ENCODE measurements at places on chromosomes 7 and 10. TPM values are rescaled to one million over a fixed set of nuclear protein-coding genes. Genes with fewer than 3 reads are reported as not detected.
A peak's percentile ranks its signal among the peaks of the same experiment; 100 is the strongest.

DNA sequence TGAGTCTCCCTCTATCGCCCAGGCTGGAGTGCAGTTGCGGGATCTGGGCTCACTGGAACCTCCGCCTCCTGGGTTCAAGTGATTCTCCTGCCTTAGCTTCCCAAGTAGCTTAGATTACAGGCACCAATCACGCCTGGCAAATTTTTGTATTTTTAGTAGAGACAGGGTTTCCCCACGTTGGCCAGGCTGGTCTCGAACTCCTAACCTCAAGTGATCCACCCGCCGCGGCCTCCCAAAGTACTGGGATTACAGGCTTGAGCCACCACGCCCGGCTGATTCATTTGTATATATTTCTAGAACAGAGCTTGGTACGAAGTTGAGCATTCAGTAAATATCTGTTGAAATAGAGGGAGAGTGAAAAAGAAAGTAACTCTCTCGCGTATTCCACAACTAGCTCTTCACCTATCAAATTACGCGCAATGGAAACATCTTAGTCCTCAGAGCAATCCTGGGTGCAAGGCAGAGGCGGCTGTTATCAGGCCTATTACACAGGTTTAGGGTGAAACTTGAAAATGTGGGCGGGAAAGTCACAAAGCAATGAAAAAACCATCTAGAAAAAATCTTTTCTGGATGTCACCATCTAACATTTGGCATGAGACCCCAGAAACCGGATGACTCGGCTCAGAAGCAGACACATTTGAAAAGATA lies 707 bp upstream of the GHITM start:
- no peaks in the 10 kb centered on the region for H3K27me3 ChIP-seq
- H3K27ac ChIP-seq, result peak overlapping the region; percentile 38
- peaks cover 2% of the 10 kb centered on the region for H3K36me3 ChIP-seq
- peak overlapping the region; percentile 40 for H3K4me3 ChIP-seq

GRCh38 chr7:30322271-30323005 lies 38.0 kb downstream of the ZNRF2 start:
- H3K4me1 ChIP-seq, result no peaks in the 10 kb centered on the region
- no peak overlapping the region for H3K27ac ChIP-seq
- no peak overlapping the region for H3K4me3 ChIP-seq
- H3K36me3 ChIP-seq, result no peaks in the 10 kb centered on the region
- no peak for DNase-seq

DNA sequence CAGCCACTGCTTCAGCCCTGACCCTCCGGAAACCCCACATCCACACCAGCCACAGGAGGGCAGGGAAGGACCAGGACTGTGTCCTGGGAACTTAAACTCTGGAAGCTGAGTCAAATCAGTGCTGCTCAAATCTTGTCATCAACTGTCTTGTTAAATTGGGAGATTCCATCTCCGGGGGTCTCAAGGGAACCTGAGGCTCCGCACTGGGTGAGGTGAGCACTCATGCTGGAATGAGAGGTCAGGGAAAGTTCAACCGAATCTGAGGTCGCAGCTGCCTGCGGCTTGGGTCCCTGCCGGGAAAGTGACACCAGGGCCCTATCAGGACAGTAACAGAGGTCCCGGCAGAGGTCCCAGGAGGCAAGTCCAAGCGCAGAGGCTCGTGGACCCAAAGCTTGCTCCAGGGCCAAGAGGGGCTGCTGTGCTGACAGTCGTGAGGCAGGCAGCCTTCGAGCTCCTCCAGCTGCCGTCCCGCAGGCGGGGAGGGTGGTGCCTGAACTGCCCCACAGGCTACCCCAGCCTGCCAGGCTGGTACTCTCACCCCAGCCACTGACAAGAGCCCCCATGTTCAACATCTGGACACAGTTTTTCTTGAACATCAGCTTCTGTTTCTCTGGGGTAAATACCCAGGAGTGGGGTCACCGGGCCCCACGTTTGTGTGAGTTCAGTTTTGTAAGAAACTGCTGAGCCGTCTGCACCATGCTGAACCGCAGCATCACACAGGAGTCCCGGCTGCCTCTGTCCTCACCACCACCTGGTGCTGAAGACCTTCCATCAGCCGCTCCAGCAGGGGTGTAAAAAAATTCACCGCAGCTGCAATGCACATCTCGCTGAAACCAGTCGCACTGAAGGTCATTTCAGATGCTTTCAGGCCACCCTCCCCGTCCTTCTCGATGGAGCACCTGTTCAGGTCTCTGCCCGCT lies 101.0 kb downstream of the DIP2C start:
- no peaks in the 10 kb centered on the region for H3K36me3 ChIP-seq
- no peaks in the 10 kb centered on the region for H3K27me3 ChIP-seq
- H3K27ac ChIP-seq, result no peak overlapping the region
- peak; percentile 69 for DNase-seq
- peaks cover 11% of the 10 kb centered on the region for H3K4me1 ChIP-seq

GRCh38 chr7:130091999-130092398 lies 21.7 kb downstream of the KLHDC10 start:
- H3K4me3 ChIP-seq, result no peak overlapping the region
- H3K27me3 ChIP-seq, result no peaks in the 10 kb centered on the region
- H3K36me3 ChIP-seq, result no peaks in the 10 kb centered on the region
- no peak for DNase-seq

DNA sequence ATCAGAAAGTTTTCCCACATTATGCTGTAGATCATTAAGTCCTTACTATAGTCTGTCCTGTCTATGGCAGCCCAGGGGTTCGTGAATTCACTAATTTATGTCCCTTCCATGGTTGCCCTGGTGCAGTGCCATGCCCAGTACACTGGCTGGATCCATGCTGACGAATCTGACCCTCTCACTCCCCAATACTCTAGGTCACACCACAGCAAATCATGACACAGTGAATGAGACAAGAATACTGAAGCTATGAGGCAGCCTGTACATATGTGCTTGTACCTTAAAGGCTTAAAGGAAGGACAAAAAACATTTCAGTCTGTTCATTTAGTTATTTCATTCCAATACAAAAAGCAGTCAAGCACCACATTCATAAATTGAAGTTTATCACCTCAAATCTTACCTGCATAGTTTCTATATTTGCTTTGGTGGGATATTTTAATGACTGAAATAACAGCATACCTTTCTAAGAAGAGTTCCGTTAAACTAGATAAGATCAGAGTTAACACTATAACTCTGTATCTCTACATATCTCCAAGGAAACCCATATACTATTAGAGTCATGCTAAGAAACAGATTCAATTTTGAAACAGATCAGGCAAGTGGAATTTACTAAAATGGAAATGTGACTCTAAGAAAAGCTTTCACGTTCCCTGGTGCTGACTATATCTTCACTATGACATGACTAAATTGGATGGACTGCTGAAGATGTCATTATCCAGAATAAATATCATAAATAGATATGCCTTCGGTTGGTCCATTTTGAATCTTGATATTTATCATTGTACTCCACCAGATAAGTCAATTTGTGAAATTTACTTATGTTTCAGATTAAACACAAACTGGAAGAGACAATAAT lies 36.7 kb downstream of the OSBPL3 start:
- no peak overlapping the region for H3K4me3 ChIP-seq
- DNase-seq, result no peak
- no peaks in the 10 kb centered on the region for H3K36me3 ChIP-seq
- no peaks in the 10 kb centered on the region for H3K27me3 ChIP-seq
- H3K4me1 ChIP-seq, result peaks cover 3% of the 10 kb centered on the region

DNA sequence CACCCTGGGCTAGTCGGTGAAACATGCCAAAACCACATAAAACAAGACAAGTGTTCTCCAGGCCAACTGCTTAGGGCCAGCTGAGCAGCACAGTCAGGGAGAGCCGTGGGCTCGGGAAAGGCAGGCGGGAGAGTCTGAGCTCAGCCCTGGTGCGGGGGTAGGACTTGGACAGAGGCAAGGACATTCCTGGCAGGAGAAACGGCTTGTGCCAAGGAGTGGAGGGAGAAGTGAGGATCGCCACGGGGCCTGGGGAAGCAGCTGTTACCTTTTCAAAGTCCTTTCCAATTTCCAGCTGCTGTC lies 4.2 kb downstream of the ELN start:
- no peaks in the 10 kb centered on the region for H3K36me3 ChIP-seq
- H3K27ac ChIP-seq, result no peak overlapping the region

- no peaks in the 10 kb centered on the region for H3K36me3 ChIP-seq
- DNase-seq, result no peak
- H3K27me3 ChIP-seq, result no peaks in the 10 kb centered on the region
- no peak overlapping the region for H3K4me3 ChIP-seq
- H3K27ac ChIP-seq, result no peak overlapping the region
Measured at GRCh38 chr7:152086513-152086912, 61.0 kb downstream of the GALNT11 start.

GRCh38 chr7:28405662-28406061 lies 6.7 kb upstream of the CREB5 start:
- no peaks in the 10 kb centered on the region for H3K36me3 ChIP-seq
- no peak overlapping the region for H3K27ac ChIP-seq
- H3K27me3 ChIP-seq, result no peaks in the 10 kb centered on the region
- peaks cover 7% of the 10 kb centered on the region for H3K4me1 ChIP-seq

GRCh38 chr7:128928882-128929788 lies 8.6 kb upstream of the IRF5 start:
- H3K27ac ChIP-seq, result no peak overlapping the region
- H3K4me3 ChIP-seq, result no peak overlapping the region
- H3K4me1 ChIP-seq, result no peaks in the 10 kb centered on the region
- DNase-seq, result no peak
- H3K27me3 ChIP-seq, result peaks cover 57% of the 10 kb centered on the region

- H3K27me3 ChIP-seq, result peaks cover 40% of the 10 kb centered on the region
- no peak overlapping the region for H3K4me3 ChIP-seq
- no peaks in the 10 kb centered on the region for H3K36me3 ChIP-seq
- H3K27ac ChIP-seq, result no peak overlapping the region
Measured at GRCh38 chr10:114393482-114393881, 10.8 kb downstream of the AFAP1L2 start.

- no peak for DNase-seq
- H3K4me1 ChIP-seq, result no peaks in the 10 kb centered on the region
- H3K27me3 ChIP-seq, result peaks cover 8% of the 10 kb centered on the region
- no peaks in the 10 kb centered on the region for H3K36me3 ChIP-seq
Measured at GRCh38 chr10:49653273-49653929, 26.1 kb upstream of the C10orf53 start.

DNA sequence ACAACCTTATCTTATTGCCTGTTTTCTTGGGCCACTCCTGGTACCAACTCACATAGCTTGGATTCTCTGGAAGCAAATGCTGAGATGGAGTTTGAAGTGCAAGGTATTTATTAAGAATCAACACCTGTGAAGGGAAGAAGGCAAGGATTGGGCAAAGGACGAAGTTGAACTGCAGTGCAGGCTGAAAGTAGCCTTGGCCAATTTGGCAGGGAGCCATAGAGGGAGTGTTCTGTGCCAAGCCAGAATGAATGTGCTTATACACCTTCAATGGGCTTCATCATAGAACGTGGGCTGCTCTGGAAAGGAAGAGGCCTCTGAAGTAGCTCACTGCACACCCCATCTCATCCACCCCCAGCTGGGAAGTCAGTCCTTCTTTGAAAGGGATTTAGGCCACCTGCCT lies 79.8 kb upstream of the IFRD1 start:
- no peak overlapping the region for H3K4me3 ChIP-seq
- DNase-seq, result no peak
- H3K4me1 ChIP-seq, result peaks cover 6% of the 10 kb centered on the region
- no peaks in the 10 kb centered on the region for H3K36me3 ChIP-seq
- H3K27me3 ChIP-seq, result no peaks in the 10 kb centered on the region

Gene PAPSS2
- total RNA-seq, result 58.6 TPM

Data from IMR-90 (cell line).